ENCODE measurements at places on chromosomes 7 and 10.
A peak's percentile ranks its signal among the peaks of the same experiment; 100 is the strongest.

- no peak for DNase-seq
Measured at GRCh38 chr7:138565451-138566114, 105.5 kb downstream of the TRIM24 start.

DNA sequence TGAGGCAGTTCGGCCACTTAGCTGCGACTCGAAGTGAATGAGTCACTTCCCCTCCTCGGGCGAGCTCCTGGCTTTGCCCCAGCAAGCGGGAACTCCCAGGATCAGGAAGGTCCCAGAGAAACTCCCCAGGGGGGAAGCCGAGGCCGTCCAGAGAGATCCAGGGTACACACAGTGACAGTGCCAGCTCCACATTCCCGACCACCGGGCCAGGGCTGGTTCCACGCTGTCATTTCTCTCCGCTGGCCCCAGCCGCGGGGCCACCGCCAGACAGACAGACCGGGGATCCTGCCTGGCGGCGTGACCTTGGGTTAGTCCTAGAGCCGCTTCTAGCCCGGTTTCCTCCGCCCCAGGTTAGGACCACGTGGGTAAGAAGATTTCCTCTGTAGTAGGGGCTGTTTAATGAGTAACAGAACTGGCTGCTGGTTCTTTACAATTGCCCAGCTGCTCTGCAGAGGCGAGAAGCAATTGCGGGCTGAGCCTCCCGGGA lies 463 bp upstream of the UPP1 start:
- DNase-seq, result peak; percentile 82

- no peak for DNase-seq
Measured at GRCh38 chr10:10702211-10702610, 315.5 kb upstream of the CELF2 start.

- DNase-seq, result no peak
Measured at GRCh38 chr10:14084875-14085274, 245.8 kb downstream of the FRMD4A start.

DNA sequence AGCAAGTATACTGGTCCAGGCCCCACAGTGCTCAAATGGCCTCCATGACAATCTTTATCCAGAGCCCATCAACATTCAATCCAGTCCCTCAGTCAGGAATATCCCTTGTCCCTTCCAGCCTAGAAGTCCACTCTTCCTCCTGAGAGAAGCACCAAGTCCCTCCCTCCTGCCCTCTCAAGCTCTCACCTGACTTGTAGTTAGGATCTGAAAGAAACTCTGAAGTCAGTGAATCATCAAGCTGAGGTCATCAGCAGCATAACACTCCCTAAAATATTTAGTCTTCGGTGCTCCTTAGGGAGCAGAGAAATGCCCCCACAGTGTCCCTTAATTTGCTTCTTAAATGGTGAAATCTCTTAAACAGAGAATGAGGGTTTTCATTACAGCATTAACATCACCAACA lies 31.0 kb downstream of the GRM8 start:
- no peak for DNase-seq

DNA sequence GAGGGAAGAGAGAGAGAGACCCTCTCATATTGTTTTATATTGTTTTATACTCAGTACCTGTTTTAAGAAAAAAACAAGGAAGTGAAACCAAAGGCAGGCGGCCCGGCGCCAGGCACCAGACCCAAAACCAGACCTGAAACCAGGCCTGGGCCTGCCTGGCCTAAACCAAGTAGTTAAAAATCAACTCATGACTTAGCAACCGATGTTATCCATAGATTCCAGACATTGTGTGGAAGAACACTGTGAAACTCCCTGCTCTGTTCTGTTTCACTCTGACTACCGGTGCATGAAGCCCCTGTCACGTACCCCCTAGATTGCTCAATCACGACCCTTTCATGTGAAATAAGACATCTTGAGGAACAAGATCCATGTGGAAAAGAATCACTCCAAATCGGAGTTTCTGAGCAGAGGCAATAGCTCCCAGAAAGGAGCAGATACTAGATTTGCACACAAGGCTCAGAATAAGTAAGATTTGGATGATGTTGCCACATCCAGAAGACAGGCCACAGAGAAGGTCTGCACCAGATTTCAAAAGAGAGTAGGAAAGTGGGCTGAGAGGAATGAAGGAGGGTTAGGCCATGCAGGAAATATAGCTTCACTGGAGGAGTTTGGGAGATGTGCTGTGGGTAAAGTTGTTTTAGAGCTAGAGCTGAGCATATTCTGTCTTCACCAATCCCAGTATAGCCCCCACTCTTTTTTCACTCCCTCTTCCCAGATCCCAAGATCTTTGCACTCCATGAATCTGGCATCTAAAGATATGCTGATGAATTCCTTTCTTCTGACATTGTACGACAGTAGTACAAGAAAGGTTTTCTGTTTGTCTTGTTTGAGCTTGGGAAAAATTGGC lies 8.8 kb upstream of the ZNF248 start:
- DNase-seq, result no peak

- no peak for DNase-seq
Measured at GRCh38 chr7:143892527-143893300, 9.3 kb downstream of the TCAF1 start.

- DNase-seq, result no peak
Measured at GRCh38 chr10:64344211-64344610, 823.0 kb downstream of the REEP3 start.

DNA sequence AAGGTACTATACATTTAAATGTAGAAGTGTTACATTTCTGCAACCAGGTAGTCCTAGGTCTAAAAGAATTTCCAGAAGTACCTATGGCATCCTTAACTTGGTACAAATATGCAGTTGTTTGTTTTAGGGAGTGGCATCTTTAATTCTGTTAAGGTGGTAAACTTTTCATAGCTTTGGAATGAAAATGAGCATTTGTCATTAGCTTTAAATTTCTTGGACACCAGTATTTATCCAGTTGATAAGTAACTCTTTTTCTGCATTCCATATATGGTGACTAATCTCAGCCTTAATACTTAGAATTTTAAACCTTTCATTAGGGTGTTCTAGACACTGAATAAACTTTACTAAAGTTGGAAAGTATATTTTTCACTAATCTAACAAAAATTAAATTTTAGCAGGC lies 10.8 kb downstream of the SLF2 start:
- no peak for DNase-seq

DNA sequence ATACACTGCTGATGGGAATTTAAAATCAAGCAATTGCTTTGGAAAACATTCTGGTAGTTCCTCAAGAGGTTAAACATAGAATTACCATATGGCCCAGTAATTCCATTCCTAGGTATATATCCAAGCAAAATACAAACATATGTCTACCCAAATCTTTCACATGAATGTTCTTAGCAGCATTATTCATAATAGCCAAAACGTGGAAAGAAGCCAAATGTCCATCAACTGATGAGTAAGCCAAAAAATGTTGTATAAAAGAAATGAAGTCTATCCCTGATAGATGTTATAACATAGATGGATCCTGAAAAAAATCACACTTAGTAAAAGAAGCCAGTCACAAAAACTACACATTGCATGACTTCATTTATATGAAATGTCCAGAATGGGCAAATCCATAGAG lies 893.0 kb downstream of the SORCS3 start:
- DNase-seq, result no peak

DNA sequence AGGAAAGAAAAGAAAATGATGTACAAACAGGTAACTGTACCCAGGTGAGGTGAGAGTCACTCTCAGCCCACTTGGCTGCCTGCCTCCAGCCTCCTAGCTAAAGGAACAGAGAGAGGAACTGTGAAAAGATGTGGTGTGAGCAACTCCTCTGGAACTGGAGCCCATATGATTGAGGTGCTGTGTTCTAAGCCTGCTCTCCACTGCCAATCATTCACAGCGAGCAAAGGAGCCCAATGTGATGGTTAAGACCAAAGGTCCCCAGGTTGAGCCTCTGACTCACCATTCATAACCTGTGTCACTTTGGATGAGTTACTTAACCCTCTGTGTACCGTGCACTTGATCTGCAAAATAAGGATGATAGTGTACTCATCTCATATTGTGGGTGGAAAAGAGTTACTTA lies 868.1 kb upstream of the AUTS2 start:
- DNase-seq, result no peak

DNA sequence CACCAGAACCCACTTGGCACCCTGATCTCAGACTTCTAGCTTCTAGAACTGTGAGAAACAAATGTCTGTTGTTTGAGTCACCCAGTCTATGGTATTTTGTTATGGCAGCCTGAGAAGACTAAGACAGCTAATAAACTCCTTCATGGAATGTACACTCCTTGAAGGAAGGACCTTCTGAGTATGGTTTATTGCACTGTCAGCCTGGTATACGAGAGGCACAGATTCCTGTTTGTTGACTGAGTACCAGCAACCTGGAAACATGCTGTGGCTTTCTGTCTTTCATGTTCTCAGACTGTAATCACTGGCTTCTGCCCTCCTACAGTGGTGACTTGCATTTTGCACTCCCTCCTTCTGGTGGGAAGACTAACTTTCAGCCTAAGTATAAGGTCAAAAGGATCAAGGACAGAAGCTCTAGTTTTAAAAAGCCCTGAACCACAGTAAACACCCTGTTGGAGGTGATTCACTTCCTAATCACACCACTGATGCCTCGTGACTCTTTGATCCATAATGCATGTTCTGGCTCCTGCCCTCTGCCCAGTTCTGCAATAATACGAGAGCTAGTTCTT lies 319.0 kb upstream of the NPSR1 start:
- DNase-seq, result no peak

DNA sequence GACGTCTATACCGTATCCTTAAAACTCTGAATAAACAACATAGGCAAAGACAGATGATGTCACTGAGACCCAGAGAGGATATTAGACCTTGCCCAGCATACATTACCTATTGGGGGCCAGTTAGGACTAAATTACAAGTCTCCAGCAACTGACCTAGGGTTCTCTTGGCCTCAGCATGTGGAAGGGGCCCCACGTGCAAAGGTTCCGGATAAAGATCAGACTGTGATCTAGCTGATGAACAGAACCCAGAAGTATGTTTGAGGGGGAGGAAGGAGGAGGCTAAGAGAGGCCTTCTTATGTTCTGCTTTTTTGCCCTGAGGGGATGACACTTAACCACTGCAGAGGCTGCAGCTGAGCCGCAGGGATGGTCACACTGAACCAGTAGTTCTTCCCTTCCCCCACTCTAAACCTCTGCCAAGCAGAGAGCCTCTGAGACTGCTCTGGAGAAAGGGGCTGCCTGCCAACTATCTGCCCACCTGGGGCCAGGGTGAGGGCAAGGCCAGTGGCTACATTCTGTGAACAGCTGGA lies 24.0 kb upstream of the KMT2C start:
- DNase-seq, result peak; percentile 24

DNA sequence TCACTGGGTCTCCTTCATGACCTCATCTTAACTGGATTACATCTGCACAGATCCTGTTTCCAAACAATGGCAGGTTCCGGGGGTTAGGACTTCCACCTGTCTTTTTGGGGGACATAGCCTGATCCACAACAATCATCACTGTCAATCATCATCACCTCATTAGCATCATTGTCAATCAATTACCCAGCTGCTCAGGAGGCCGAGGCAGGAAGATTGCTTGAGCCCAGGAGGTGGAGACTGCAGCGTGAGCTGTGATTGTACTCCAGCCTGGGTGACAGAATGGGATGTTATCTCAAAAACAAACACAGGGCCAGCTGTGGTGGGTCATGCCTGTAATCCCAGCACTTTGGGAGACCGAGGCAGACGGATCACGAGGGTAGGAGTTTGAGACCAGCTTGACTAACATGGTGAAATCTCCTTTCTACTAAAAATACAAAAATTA lies 18.7 kb downstream of the AMZ1 start:
- no peak for DNase-seq

GRCh38 chr10:103739039-103739764 lies 116.2 kb downstream of the SH3PXD2A start:
- no peak for DNase-seq

- DNase-seq, result no peak
Measured at GRCh38 chr7:37430640-37431039, 18.0 kb downstream of the ELMO1 start.

DNA sequence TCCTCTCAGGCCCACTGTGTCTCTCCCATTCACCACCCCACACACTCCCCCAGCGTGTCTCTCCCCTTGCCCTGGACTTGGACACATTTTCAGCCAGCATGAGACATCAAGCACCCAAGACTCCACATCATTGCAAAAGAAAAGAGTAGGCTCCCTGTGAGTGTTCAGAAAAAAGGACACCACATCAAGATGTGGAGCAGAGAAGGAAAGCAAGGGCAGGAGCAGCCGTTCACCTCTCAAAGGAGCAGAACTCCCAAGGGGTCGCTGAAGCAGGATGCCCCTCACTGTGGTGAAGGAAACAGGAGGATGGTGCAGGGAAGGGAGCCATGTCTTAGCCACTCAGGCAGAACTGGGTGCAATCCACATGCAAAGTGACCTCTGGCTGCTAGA lies 89.9 kb upstream of the MACROH2A2 start:
- DNase-seq, result no peak

Measured in right kidney (tissue), 9 donors.